ENCODE measurements at places on chromosomes 5 and 9. TPM values are rescaled to one million over a fixed set of nuclear protein-coding genes. Genes with fewer than 3 reads are reported as not detected.

PHYHD1 gene
- total RNA-seq, result 20.3 TPM

CCDC152 gene
- total RNA-seq, result 0.80 TPM

GMCL2 gene
- total RNA-seq, result not detected

- no peak for DNase-seq
Measured at GRCh38 chr9:87751868-87752267, 25.9 kb downstream of the CTSL start.

- no peak for DNase-seq
Measured at GRCh38 chr5:145797336-145797735, 37.8 kb downstream of the PRELID2 start.

DNA sequence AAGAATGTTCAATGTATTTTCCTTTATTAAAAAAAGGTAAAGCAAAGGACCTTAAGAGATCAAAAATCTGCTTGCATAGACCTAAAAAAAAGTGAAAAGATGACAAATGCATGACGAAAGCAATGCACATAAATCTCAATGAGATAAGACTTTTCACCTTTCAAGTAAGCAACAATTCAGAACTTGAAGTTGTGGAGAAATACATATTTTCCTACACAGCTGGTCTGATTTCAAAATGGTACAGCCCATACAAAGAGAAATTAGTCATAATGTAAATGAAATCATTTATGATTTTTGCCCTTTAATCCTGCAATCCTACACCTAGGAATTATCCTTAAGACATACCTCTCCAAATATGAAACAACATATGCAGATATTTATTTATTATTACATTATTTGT lies 568.0 kb downstream of the ANXA1 start:
- DNase-seq, result no peak

GRCh38 chr5:54620141-54620933 lies 102.8 kb downstream of the SNX18 start:
- no peak for DNase-seq

OGN gene
- 19.2 TPM for total RNA-seq

IFNB1 gene
- total RNA-seq, result not detected

LEAP2 gene
- total RNA-seq, result 1.9 TPM

POLR3G gene
- 0.88 TPM for total RNA-seq

POU5F2 gene
- total RNA-seq, result 0.16 TPM

MEIKIN gene
- not detected for total RNA-seq

HTR4 gene
- 0.99 TPM for total RNA-seq

DNA sequence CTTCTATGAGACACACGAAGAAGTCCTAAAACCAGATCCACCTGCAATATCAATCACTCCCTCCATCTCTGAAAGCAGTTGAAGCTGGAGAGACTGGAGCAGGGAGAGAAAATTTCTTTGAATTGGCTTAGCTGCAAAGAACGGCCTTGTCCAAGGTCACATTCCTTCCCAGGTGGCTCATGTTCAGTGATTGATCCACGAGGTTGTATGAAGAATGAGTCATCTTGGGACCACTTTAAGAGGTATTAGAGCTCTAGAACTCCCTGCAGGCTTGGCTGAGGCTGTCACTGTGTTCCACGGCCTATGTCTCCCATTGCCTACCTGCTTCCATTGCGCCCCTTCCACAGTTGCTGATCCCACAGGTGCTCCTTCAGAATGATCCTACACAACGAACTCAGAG lies 68.2 kb downstream of the HMHB1 start:
- DNase-seq, result no peak

KLHL3 gene
- 26.3 TPM for total RNA-seq

DNA sequence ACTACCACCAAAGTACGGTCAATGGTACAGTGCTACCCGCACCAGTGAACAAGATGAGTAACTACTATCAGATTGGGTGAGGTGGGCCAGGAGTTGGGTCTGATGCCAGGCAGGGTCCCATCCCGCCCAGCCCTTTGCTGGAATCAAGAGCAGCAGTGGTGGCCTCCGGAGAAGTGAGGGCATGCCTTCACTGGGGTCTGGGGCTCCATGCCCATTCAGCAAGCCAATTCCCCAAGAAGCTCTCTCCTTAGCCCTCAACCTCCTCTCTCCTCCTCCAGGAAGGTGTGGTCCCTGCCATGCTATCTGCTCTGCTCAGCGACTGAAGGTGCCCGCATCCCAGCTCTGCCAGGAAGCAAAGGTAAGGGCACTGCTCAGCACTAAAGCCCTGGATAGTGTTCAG lies 62.7 kb upstream of the CPLX2 start:
- DNase-seq, result no peak

GDNF gene
- 0.27 TPM for total RNA-seq

GRCh38 chr5:131607903-131608540 lies 27.0 kb downstream of the RAPGEF6 start:
- DNase-seq, result no peak

DNA sequence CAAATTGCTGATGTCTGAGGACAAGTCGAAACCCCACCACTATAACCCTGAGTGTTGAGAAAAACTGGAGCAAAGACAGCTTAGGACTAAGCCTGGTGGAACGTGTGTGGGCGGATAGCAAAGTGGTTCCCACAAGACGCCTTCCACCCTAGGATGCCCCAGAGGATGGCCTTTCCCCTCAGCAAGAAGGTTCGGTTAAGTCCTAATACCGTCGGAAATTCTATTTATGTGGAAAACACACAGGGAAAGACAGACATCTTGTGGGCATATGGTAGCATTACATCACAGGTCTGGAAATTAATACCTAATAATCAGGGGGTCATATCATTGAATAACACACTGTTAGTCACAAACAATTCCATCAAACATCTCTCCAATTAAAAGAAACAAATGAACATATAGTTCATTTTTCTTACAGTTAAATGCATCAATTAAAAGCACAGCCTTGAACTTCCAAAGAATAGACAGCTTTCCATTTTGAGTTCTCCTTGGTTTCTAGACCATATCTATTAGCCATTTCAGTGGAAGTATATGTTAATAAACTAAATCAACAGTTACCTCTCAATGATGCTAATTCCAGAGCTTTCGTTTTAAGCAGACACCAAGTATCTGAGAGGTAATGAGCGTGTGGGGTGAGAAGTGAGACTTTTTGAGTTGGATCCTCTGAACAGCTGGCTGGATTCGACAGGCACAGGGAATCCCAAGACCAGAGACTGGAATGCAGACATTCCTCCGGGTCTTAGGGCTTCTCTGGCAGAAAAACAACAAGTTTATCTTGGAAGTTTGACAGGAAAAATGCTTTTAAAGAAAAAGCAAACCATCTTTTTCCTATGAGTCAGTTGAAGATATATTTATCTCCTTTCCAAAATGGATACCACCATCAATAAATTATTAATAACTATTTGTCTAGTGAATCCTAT lies 2.9 kb upstream of the ICE1 start:
- no peak for DNase-seq

DNA sequence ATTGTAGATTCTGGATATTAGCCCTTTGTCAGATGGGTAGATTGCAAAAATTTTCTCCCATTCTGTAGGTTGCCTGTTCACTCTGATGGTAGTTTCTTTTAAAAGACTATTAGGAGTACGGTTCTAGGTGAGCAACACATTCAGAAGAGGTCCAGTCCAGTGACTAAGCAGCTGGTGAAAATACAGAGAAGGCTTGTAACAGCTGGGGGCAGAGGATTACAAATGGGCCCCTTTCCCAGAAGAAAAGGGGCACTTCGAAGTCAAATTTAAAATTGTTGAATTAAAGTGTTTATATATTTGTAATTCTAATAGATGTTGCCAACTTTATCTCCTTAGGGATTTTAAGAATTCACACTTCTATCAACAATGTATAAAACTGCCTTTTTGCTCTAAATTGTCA lies 720.5 kb downstream of the TLE4 start:
- no peak for DNase-seq

- DNase-seq, result no peak
Measured at GRCh38 chr5:25056836-25057235, 412.1 kb upstream of the CDH10 start.

PCDHA1 gene
- not detected for total RNA-seq

DNA sequence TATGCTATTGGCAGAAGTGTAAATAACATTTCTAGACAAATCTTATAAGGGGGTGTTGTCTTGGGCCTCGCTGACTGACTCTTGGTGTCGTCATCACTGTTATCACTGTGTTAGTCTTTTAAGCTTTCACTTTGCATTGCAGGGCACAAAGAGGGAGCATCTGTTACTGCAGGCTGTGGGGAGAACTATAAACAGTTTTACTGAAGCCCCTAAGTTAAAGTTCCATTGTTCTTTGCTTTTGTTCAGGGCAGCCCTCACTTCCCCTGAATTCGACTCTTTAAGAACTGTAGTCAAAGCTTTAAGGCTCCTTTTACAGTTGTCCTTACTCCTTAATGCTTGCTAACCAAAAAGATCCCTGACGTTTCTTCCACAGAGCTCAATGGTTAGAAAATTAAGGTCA lies 605.0 kb downstream of the RAB3C start:
- no peak for DNase-seq

ANKRD20A1 gene
- total RNA-seq, result 1.5 TPM

- DNase-seq, result no peak
Measured at GRCh38 chr9:113664181-113664875, 200.8 kb downstream of the RGS3 start.

DNA sequence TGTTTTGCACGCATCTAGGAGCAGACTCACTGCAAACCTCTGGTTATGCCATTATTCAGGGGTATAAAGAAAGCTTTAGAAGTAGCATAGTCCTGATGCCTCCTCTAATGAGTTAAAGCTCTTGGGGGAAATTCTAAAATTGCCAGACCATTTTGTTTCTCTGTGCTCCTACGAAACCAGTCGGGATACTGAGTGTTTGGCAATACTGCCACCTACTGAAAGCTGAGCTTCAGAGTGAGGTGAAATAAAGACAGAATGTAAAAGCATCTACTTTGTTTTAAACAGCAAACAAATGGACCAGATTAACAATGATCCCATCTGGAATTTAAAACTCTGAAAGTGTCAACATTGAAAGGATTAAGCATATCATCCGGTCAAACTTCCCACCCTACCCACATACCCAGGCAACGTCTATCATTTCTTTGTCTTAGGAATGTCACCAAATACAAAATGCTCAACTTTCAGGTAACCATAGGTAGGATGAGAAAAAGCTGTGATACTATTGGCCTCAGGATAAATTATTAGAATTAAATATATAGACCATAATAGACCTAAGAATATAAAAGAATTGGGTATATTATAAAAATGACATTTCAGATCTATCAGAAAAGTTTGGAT lies 77.8 kb upstream of the SHISAL2B start:
- no peak for DNase-seq

SOX30 gene
- total RNA-seq, result 0.08 TPM

DNA sequence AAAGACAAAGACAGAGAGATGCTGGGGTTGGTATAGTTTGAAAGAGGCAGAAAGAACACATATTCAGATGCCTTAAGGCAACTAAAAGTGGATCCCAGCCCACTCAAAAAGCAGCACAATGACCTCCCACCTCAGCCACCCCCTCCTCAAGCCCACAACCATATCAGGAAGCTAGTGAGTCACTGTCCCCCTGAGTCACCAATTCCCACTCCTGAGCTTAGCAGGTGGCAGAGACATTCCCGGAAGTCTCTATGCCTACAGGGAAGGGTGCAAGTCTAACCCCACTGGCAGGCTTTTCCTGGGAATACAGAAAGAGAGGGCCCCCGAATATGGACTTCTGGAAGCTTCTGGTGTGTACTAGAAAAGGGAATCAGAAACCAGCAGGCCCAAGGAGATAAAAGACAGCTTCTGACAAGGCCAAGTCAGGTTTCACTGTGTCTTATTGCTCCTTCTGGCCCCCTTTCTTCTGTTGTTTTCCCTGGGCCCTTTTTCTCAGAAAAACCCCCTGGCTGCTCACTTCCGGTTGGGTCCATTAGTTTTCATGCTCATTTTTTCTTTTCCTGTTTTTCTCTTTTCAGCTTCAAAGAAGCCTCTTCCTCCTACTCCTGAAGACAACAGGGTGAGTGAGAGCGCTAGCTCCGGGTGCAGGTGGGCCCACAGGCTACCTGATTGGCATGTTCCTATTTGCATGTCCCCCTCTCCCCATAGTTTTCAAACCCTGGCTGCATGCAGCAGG lies 36.8 kb downstream of the ITK start:
- DNase-seq, result no peak

All from left ventricle myocardium inferior (tissue), 1 donor.